GM03348 (cell line): ENCODE measurements at places on chromosomes 6 and 20.

DNA sequence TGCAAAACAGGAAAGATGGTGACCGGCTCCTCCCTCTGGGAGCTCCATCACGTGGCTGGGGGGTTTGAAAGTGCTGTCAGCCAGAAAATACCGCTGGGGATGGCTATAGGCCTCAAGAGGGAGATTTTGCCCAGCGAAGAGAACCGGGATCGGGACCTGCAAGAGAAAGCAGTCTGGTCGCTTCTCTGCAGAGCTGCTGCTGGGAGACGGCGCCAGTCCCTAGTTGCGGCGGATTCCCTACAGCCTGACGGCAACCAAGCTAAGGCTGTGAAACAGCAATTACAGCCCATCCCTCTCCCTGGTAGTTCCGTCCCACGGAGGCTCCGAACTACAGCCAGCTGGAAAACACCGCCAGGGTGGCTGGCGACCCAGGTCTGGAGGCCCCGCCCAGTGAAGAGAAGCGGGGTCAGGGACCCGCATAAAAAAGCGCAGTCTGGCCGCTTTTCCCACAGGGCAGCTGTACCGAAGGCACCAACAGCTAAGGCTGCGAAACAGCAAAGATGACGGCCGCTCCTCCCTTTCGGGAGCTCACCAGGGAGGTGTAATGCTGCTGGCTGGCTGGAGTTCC, 238.1 kb upstream of the IRAK1BP1 start:
- DNase-seq = peak; percentile 52

DNA sequence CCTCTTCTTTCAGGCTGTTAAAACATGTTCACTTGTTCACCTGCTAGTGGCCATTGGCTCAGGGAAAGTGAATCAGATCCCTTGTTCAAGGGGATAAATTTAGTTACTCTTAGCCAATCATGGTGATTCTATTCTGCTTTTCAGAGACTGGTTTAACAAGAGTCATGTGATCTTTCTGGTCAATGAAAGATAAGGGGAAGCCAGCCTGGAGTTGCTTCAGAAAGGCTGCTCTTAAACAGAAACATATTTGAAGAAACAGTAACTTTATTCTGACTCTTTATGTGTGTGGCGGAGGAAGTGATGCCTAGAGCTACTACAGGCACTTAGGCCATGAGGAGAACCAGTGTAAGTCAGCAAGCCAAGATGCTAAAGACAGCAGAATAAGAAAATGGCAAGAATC, 28.1 kb upstream of the AHI1 start:
- DNase-seq = no peak

DNA sequence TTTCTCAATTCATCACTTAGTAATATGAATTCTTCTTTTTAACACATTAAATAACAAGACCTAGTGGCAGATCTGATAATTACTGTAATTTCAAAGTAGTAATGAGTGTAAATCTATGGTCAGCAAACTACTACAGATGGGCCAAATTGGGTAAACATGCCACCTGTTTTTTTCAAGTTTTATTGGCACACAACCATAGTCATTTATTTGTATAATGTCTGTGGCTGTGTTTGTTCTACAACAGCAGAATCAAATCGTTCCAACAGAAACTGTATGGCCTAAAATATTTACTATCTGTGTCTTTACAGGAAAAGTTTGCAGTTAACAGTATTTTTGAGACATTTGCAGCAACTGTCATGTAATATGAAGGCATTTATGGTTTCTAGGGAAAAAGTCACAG, 86.1 kb upstream of the EYA2 start:
- DNase-seq = no peak

DNA sequence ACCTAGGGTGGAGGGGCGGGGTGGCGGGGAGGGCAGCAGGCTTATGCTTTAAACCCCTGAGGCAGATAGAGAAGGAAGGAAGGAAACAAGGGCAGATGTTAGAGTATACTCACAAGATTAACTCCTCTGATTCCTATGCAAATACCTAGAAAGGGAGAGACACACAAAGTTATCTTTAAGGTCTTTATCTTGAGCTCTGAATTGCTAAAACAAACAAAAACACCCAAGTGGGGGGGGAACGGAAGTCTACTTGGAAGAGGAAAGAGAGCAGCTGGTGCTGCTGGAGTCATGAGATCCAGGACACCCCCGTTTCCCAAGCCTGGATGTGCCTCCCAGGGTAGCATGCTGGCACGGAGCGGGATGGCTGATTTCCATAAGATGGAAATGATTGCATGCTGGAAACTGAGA, 43.4 kb downstream of the PLAGL1 start:
- no peak for DNase-seq

DNA sequence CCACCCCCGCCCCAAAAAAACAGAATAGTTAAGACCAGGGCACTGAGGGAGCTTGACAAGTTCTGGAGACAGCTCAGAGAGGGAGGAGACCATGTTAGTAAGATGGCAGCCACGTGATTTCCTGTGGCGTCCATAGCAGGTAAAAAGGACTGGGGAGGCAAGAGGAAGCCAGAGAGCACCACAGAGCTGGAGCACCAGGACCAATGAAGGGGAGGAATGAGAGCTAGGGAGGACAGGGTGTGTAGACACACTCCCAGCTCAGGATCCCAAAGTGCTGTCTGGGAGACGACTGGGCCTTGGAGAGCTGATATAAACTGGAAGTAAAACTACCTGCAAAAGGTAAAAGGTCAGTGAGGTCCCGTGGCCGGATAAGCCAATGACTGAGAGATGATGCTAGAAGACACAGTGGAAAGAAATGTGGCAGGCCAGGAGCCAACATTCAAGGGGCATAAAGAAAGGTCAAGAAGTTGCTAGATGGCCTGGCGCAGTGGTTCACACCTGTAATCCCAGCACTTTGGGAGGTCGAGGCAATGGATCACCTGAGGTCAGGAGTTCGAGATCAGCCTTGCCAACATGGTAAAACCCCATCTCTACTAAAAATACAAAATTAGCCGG, 39.0 kb downstream of the SLC23A2 start:
- no peak for DNase-seq

- DNase-seq = no peak
Observed at GRCh38 chr6:84633771-84634170, 130.6 kb downstream of the TBX18 start.

GRCh38 chr6:34095741-34096140, 50.1 kb downstream of the GRM4 start:
- no peak for DNase-seq

DNA sequence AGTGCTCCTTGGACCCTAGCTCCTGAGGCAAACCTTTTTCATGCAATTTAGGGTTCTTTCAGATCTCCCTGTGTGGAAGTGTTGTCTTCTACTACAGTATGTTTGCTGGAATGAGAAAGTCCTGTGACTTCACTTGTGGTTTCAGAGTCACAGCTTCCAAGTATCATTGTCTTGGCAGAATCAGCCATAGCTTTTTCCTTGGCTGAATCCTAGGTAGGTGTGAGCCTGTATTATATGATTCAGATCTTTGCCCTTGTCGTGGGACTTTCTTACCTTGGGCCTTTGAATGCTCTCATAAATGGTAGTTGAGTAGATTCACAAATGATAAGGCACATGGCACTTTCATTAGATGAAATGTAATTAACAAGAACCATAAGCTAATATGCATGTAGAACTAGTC, 16.5 kb downstream of the CARMIL1 start:
- DNase-seq = no peak

DNA sequence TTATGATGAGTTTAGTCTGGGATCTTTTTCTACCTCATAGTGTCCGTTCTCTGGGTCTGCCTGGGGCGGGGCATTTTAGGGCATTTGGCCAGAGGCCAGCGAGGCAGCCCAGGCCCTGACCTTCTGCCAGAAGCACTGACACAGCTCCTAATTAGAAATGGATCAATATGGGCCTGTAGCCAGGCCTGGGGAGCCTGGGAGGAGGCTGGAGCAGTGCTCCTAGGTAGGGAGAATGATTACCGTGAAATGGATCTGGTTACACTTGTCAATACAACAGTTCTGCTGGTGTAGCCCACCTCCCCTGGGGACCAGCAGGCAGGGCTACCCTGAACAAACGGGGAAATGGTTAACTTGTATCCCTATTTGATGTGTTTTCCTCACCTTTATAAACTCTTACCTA, 23.0 kb downstream of the RALY start:
- DNase-seq = no peak

DNA sequence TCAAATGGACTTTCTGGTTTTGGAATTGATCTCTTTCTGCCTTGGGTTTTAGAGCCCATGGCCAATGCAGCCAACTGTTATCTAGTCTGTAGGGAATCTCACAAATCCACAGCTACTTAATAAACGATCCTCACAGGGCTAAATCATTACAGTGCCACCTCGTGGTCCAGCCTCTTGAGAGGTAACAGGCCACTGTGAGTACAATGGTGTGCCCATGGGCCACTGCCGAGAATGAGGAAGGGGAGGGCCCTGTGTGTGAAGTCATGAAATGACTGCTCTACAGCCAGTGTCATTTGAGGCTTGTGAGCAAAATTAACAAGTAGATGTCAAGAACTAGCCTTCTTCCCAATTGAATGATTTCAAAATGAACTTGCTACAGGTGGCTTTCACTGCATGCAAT, 54.3 kb upstream of the GMPR start:
- DNase-seq = peak; percentile 23

DNA sequence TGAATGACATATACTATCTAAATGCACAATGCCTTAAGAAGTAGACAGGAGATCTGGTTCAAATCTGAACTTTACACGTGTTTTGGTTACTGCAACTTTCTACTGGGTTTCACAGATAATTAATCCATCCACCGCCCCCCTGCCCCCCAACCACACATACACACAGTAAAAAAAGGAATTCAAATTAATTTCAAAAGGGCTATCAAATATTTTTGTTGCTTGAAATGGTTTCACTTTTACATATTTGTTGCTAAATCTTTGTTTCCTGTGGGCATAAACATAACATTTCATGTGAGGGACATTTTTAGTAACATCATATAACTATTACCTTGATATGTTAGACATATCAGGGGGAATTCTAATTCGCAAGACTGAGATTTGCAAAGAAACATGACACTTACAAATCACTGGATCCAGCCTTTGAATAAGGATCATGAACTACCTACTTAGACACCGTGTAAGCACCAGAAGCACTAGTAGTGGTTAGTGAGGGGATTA, 7.5 kb downstream of the NEDD9 start:
- no peak for DNase-seq

GRCh38 chr6:741410-742339, 48.7 kb upstream of the EXOC2 start:
- DNase-seq = no peak

DNA sequence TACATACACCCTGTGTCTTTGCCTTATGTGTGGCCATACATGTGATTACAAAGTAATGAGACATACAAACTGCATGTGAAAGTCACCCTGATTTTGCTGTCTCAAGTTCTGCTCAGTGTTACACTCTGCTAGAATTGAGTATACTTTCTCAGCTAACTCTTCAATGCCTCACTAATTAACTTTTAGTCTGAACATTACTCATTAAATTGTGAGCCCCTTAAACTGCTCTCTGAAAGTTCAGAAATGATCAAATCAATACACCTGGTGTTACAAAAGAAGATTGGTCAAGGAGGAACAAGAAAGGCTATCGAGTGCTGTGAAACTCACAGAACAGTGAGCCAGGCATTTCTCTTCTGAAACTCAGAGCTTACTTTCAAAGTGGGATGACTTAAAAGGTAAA, 71.3 kb downstream of the MKKS start:
- DNase-seq = no peak

GRCh38 chr20:50331469-50332363, 141.1 kb downstream of the CEBPB start:
- DNase-seq = no peak

DNA sequence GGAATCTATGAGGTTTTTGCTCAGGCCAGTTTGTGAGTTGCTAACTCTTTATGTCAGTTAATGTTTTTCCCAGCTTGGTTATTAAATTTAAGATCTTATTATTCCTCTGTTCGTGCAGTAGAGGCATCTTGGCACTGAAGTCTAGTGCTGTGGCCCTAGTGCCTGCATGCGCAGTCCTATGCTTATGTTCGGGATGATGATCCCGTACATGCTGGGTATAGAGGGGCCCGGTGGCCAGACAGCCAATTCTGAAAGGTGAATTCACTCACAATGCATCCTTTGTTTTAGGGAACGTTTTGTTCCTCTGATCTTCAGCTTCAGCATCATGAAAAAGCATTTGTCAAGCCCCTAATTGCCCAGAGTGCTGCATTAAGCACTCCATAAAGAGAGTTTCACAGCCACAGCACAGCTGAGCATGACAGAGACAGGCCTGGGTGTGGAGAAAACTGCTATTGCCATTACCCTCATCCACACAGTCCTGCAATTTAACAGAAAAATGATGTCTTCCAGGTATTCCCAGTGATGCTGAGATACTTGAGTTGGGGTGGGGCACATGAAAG, 39.8 kb upstream of the BACH2 start:
- no peak for DNase-seq

DNA sequence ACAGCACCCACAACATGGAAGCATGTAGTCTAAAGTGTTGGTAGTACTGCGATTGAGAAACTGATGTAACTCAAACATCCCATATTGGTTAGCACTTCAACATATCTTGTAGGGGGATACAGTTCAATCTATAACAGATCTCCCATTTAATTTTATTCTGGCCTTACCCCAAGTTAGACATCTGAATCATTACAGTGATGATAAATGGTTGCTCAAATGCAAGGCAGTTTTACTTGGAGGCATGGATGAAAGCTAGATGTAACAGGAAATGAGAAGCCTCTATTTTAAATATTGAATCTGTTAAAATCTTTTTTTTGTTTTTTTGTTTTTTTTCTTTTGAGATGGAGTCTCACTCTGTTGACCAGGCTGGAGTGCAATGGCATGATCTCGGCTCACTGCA, 44.2 kb upstream of the FAM50B start:
- DNase-seq = peak; percentile 25

GRCh38 chr6:13814938-13815575, 700 bp upstream of the MCUR1 start:
- no peak for DNase-seq

DNA sequence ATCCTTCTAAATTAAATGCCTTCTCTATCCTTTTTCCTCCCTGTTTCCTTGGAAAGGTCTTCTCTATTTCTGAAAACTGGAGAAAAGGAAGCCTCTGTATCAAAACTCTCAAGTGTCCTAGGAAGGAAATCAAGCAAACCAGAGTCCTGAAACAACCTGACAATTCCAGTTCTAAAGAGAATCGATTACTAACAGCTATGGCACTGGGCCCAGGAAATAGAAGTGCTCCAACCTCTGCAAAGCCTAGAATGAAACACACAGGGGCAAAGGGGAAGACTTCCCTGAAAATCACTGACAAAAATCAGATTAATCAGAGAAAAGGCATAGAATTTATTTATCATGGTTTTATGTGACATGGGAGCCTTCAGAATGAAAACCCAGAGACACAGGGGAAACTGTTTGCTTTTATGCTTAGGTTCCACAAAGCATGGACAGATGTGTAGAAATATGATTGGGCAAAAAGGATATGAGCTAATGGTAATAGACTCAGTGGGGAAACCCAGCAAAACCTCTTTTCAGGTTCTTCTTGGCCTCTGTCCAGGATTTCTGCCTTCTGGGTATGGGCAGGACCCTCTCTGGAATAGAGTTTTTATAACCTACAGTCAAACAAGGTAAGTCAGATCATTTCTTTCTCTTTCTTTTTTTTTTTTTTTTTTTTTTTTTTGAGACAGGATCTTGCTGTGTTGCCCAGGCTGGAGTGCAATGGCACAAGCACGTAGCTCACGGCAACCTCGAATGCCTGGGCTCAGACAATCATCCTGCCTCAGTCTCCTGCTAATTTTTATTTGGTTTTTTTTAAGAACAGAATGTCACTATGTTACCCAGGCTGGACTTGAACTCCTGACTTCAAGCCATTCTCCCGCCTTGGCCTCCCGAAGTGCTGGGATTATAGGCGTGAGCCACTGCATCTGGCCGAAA, 91.7 kb downstream of the CD24 start:
- no peak for DNase-seq
